ENCODE measurements at places on chromosomes 7 and 10.

DNA sequence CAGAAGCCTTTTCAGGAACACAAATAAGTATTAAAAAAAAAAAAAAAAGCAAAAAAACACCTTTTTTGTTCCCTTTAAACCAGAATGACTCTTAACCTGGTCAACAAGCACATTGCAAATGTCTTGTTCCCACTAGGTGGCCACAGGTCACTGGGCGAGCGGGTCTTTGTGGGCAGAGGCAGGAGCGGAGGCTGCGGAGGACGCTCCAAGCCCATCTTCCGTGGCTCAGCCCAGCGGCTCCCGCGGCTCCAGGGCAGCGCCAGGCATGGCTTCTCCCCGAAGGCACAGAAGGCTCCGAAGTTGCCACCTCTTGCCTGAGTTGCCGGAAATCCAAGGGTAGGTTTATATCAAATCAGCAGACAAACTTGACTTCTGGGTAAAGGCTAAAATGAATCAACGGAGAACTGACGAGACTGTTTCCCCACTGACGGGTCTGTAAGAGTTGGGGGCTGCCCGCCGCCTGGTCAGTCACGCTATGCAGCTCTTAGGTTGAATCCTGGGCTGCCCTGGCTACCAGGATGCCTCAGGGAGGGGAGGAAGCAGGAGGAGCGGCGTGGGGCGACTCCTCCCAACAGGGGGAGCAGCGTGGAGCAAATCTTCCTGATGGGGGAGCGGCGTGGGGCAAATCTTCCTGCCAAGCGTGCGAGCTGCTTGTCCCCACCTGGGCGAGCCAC lies 144.5 kb downstream of the PTPRN2 start:
- no peak for DNase-seq

GRCh38 chr10:121440461-121440860 lies 157.8 kb downstream of the FGFR2 start:
- no peak for DNase-seq

DNA sequence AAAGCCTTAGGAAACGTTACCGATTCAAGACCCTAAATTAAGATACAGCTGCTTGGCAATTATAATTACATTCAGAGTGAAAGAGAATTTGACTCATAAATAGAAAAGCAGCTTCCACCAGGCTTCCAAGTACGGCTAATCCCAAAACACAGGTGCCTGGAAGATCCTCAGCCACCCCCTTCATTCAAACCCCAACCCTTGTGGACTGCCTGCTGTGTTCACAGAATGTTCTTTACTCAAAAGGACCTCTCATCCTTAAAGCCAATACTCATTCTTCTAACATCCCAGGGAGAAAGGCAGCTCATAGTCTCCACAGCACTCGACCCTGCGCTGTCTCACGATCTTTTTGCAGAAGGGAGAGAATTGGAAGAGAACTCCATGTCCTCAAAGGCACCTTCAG lies 32.9 kb downstream of the RNF32 start:
- DNase-seq = no peak

DNA sequence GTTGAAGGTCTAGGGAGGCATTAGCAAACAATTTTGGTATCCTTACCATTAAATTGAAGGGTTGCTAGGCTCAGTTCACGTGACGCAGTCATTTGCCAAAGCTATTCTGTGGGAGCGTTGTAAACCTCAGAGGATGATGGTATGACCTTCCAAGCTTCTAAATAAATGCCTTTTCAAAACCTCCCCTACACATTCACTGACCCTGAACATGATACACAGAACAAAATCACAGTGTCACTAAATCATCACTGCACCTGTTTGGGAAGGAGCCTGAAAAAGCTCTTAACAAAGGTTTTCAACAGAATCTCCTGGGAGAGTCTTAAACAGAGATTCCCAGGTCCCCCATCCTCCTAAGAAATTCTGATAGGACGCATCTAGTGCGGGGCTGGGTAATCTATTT lies 13.2 kb upstream of the CCDC172 start:
- no peak for DNase-seq

GRCh38 chr10:102678842-102679289 lies 34.6 kb downstream of the TRIM8 start:
- DNase-seq = no peak

DNA sequence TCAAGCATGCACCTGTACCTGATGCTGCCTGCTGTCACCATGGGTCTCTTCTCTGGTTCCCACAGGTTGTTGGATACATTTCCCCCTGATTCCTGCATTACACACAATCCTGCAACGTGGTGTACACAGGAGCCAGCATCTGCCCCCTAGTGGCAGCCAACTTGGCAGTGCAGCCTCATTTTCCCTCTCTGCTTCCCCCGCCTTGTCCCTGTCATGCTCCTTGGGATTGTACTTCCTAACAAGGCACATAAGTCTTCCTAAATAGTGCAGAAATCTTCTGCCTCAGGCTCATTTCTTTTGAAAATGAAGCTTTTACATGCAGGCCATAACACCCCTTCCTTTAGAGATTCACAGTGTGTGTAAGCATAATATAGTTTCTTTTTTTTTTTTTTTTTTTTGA lies 387.5 kb downstream of the CCSER2 start:
- no peak for DNase-seq

- DNase-seq = no peak
These were observed 32.5 kb downstream of the C7orf33 start for GRCh38 chr7:148622887-148623585.

DNA sequence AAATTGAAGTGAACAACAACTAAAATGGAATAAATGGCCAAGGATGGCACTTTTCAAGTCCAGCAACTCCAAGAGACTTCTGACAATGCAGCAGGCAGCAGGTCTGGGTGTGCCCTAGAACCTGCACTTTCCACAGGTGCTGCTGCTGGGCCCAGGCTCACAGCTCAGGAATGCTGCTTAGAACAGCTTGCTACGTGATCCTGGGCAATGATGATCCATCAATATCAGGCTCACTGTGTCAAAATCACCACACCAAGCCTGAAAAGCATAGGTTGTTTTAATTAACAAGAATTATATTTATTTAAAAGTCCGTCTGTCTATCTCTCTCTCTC lies 148.4 kb downstream of the TNS3 start:
- DNase-seq = no peak

GRCh38 chr10:76723844-76724243 lies 913.8 kb downstream of the KCNMA1 start:
- no peak for DNase-seq

GRCh38 chr10:11036424-11037011 lies 18.8 kb downstream of the CELF2 start:
- no peak for DNase-seq

GRCh38 chr7:35513828-35514227 lies 181.1 kb downstream of the HERPUD2 start:
- DNase-seq = no peak

Data from T-helper 2 cell (primary cell).